H9 (cell line): ENCODE measurements at places on chromosomes 5 and 9. TPM values are rescaled to one million over a fixed set of nuclear protein-coding genes. Genes with fewer than 3 reads are reported as not detected.

- peaks cover 20% of the 10 kb centered on the region for H3K4me1 ChIP-seq
- DNase-seq, result no peak
- H3K36me3 ChIP-seq, result peaks cover 4% of the 10 kb centered on the region; the same call in 2 of the 3 replicates
- no peak overlapping the region for H3K27ac ChIP-seq
These were observed 28.5 kb downstream of the DPYSL3 start for GRCh38 chr5:147481376-147481775.

DNA sequence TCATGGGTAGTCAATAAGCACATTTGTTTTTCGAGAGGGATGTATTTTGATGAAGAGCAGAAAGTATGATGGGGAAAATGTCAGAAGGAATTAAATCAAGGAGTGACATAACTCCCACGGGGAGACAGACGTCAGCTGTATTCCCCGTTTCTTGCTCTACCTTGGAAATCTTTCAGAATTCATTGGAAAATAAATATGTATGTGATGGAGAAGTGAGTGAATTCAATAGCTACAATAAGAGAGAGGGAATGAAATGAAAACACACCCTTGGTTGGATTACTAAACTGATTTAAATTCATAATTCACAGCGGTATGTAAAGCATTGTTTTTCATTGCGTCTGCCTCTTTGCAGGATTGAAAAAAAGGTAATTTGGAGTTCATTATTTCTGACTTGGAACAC is 209.7 kb upstream of the KLF4 start:
- H3K27me3 ChIP-seq, result no peaks in the 10 kb centered on the region
- no peaks in the 10 kb centered on the region for H3K36me3 ChIP-seq
- H3K27ac ChIP-seq, result no peak overlapping the region
- no peaks in the 10 kb centered on the region for H3K4me1 ChIP-seq

- no peaks in the 10 kb centered on the region for H3K27me3 ChIP-seq
- no peak for DNase-seq
- no peaks in the 10 kb centered on the region for H3K4me1 ChIP-seq
These were observed 687.1 kb downstream of the TLE1 start for GRCh38 chr9:81002242-81002641.

- no peak overlapping the region for H3K27ac ChIP-seq
- no peaks in the 10 kb centered on the region for H3K27me3 ChIP-seq
- no peak overlapping the region for H3K4me3 ChIP-seq
- DNase-seq, result no peak
- no peaks in the 10 kb centered on the region; the same call in 1 of the 2 replicates for H3K4me1 ChIP-seq
These were observed 45.2 kb upstream of the HMCN2 start for GRCh38 chr9:130220352-130220751.

GRCh38 chr5:33361781-33362180 is 79.0 kb upstream of the TARS1 start:
- H3K27ac ChIP-seq, result no peak overlapping the region
- H3K27me3 ChIP-seq, result no peaks in the 10 kb centered on the region
- DNase-seq, result no peak

GRCh38 chr9:112323378-112323854 is 10.0 kb downstream of the PTBP3 start:
- H3K27ac ChIP-seq, result no peak overlapping the region
- H3K36me3 ChIP-seq, result no peaks in the 10 kb centered on the region
- no peak for DNase-seq
- H3K4me3 ChIP-seq, result no peak overlapping the region
- H3K4me1 ChIP-seq, result peaks cover 2% of the 10 kb centered on the region; the same call in 1 of the 2 replicates

DNA sequence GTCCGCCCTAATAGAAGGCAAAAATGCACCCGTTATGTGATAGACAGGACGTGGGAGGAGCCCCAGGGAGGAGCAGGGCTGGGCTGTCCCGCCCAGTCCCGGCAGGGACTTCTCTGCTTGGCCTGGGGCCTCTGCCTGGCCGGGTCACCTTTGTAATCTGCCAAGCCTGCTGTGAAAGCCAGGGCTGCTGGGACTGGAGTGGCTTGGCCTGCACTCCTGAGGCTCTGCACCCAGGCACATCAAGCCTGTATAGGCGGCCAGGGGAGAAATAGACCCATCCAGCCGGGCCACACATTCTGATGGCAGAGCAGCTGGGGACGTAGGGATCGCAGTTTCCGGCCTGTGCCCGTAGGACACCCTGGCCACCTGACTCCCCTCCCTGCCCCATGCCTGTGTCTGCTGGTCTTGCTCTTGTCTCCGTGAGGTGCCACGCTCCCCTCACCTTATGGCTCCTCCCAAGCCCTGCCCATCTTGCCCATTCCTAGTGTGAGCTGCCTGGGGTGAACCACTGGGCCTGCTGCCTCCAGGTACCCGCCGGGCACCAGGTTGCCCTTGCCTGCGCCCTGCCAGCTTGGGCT is 28.1 kb downstream of the DYNC2I2 start:
- no peak for DNase-seq
- no peaks in the 10 kb centered on the region for H3K4me1 ChIP-seq
- H3K27ac ChIP-seq, result no peak overlapping the region
- H3K27me3 ChIP-seq, result no peaks in the 10 kb centered on the region

DNA sequence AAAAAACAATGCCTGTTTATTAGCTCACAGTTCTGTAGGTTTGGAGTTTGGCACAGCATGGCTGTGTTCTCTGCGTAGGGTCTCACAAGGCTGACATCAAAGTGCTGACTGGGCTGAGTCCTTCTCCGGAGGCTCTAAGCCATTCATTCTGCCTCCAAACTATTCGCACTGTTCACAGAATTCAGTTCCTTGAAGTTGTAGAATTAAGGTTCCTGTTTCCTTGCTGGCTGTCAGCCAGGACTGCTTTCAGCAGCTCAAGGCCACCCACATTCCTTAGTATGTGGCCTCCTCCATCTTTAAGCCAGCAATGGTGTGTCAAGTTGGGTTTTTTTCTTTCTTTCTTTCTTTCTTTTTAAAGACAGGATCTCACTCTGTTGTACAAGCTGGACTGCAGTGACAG is 161.9 kb downstream of the CDH6 start:
- DNase-seq, result no peak
- no peak overlapping the region for H3K27ac ChIP-seq
- no peak overlapping the region for H3K4me3 ChIP-seq
- H3K4me1 ChIP-seq, result no peaks in the 10 kb centered on the region; the same call in 1 of the 2 replicates

Gene DPH7
- total RNA-seq, result 49.2 and 51.3 TPM in 2 replicates

Gene CNTFR
- 0.55 and 1.3 TPM in 2 replicates for total RNA-seq

Gene SMIM33
- total RNA-seq, result not detected in 2 replicates

Gene PRLR
- 2.5 TPM in 2 replicates for total RNA-seq
